ENCODE measurements at places on chromosomes 4 and X.

DNA sequence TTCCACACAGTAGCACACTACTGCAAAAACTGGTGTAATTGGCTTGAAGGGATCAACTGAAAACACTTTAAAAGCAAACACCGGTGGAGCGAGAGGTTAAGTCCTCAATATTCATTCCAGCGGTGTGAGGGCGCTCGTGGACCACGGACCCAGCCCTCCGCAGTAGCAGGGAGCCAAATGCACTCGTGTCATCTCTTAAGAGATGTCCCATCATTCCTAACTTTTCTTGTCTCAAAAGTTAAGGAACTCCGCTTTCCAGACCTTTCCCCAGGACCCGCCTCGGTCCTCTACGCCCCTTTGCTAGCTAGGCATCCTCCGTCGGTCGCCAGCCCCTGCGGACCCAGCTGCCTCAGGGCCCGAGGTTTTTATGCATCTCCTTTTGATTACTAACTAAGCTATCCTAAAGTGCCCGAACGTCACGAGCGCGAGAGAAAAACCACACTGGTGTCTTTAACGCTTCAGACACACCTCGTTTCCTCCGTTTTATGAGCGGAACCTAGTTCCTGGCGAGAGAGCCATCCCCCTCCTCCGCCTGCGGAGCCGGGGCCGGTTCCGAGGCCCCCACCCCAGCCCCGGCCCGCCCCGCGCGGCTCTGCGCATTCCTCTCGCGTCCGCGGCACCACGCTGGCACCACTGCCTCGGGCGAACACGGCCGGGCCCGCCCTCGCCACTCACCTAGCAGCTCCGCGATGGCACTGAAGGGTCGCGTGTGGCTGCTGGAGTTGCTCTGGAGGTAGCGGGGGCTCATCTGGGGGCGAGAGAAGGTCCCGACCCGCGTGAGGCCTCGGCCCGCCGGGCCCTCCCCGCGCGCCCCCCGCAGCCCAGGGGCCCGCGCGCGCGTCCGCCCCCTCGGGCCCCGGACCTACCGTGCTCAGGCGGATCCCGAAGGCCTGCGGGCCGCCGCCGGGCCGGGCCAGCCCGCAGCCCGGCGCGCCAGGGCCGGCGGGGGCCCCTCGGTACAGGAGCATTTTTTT, 723 bp downstream of the MORC4 start:
- DNase-seq: peak; percentile 58

GRCh38 chrX:73206366-73206765, 8.3 kb downstream of the NAP1L2 start:
- no peak for DNase-seq

- no peak for DNase-seq
Observed at GRCh38 chrX:136933611-136934145, 53.2 kb upstream of the RBMX start.

DNA sequence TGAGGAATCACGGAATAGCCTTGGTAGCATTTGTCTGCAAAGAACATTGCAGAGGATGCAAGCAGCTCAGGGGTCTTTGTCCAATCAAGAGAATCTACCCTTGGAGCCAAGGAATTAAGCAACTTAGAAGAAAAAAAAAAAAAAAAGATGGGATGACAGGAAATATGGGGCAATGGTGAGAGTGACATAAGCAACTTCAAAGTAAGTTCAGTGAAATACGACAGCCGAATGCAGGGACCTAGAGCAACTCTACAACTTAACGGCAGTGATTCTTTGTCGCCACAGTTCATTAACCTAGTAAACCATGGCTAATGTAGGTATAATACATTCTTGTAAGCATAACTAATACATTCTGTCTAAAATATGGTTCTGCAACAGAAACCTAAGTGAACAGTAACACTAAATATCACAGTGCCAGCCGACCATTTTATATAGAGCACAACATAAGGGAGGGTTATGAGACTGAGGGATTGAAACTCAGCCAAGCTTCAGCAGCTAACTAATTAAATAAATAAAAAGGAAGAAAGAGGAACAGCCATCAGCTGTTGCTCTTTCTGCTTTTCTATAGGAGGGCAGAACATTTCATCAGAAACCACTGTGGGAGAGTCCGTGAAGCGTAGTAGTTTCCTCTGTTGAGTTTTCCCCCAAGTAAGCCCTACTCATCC, 74.7 kb downstream of the PPARGC1A start:
- DNase-seq: no peak

GRCh38 chr4:22458098-22458497, 57.8 kb downstream of the ADGRA3 start:
- DNase-seq: no peak

GRCh38 chrX:54921427-54922021, 900 bp downstream of the TRO start:
- DNase-seq: peak; percentile 77

- no peak for DNase-seq
Observed at GRCh38 chr4:145891958-145892357, 46.7 kb downstream of the ZNF827 start.

DNA sequence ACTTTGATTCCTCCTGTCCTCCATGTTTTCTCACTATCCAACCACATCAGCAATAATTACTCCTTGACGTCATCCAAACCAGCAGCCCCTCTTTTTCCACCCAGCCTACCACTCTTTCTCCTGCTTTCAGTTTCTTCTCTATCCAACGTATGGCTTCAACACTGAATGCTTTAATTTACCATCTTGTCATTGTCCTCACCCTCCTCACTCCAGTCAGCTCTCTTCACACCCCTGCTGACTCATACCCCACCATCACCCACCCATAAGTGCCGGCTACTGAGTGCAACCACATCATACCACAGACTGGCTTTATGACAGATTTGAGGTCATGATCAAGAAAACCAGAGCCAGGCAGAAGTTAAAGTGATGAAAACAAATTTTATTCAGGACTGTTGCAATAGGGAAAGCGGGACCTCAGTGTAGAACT, 9.8 kb upstream of the ANXA5 start:
- DNase-seq: peak; percentile 59

GRCh38 chrX:109440475-109440874, 41.4 kb downstream of the GUCY2F start:
- DNase-seq: peak; percentile 6

DNA sequence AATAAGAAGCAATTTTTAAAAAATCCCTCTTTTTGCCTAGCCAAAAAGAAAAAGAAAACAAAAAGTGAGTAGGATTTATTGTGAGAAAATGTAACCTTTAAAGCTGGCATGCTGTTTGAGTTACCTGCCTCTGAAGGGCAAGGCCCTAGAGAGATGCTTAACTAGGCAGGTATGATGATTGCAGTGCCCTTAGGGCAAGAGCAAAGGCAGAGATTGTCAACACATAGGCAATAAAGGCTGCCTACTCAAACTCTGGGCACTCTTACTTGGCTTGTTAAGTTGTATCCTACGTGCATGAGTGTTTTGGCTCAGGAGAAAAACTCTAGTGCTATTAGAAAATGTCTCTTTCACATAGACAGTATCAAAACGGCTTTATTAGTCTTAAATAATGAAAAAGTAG, 306.0 kb downstream of the RPA4 start:
- DNase-seq: no peak

DNA sequence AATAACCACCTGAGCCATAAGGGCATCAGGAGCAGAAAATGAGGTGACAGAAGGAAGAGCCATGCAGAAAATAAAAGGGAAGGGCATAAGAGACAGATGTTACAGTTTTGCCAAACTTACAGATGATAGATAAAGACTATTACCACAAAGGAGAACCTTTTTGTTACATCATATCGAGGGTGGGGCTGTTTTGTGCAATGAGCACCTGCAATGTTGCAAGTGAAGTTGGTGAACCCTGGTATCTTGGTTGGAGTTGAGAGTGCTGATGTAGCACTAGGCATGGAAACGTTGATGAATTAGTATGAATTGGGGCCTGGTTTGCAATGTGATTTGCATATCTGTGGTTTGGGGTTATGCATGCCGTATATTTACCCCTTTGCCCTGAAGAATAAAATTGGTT, 119.8 kb upstream of the TEX13D start:
- no peak for DNase-seq

DNA sequence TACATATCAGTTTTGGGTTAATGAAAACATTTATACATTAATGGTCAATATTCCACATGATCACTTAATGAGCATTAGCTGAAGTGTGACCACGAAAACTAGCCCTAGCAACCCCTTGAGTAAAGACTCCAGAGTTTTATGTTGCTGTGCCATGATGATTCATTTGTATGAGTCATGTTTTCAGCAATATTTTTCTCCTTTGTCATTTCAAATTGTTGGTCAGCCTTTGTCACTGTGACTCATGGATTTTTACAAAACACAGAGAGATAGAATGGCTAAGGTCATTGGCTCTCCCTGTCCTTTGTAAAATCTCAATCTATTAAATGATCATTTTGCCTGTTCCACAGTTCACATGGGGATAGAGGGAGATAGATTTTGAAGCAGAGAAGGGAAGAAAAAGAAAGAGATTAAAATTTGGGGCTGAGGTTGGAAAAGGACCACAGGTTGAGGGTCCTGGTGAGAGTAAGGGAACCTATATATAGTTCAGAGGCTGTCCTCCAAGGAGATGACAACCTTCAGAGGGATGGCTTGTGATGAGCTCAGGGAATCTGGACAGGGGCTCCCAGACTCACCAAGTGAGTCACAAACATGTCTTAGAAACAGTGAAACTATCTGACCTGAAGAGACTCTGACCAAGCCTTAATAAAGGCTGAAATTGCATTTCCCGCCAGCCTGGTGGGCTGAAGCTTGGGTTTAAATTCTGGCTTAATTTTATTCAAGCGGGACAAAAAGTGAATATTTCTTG, 25.6 kb downstream of the NR0B1 start:
- DNase-seq: peak; percentile 88

- DNase-seq: peak; percentile 72
Observed at GRCh38 chr4:144787365-144788258, 141.7 kb downstream of the HHIP start.

DNA sequence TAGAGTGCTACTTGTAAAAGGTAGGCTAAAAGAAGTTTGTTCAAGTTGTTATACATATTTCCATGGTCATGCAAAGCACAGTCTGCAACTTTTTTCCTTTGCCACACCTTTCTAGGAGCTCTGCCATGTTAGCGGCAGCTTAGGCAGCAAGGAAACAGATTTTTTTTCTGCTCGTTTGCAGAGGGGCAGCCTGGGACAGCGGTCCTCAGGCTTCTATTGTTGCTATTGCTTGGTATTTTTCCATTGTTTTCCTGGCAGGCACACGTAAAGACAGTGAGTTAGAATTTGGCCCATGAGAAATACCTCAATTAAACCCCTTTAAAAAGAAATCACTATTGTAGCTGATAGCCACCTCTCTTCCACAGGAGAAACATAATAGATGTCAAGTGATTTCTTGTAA, 391.4 kb downstream of the SH2D1A start:
- no peak for DNase-seq

- peak; percentile 69 for DNase-seq
Observed at GRCh38 chr4:176735300-176735699, 57.4 kb downstream of the VEGFC start.

Data from fibroblast of the aortic adventitia (primary cell).